ENCODE measurements at places on chromosomes 1 and 21.

DNA sequence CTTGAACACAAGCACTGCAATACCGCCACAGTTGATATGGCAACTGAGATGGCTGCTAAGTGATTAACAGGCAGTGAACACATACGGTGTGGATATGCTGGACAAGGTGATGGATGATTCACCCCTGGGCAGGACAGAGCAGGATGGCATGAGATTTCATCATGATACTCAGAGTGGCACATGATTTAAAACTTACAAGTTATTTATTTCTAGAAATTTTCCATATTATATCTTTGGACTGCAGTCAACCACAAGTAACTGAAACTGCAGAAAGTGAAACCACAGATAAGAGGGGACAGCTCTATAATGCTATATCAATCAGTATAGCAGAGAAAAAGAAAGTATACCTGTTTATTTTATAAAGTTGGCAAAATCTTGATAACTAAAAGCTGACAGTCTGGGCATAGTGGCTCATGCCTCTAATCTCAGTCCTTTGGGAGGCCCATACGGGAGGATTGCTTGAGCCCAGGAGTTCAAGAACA, 47.9 kb downstream of the PHACTR4 start:
- DNase-seq: no peak

DNA sequence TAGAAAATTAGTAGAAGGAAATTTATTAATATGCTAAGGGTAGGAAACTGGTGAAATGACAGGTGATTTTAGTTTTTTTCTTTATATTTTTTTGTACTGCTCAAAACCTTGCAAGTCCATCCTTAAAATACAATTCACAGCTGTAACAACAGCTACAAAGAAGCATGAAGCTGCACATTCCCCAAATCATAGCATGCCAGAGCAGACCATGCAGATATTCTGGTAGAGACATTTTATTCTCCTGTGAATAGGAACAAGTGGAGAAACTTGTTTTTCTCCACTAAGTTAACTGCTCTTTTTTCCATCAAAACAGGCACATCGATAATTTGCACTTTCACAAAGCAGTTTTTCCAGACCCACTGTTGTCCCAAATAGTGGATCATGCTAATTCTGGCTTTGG, 1125.7 kb downstream of the BRINP3 start:
- DNase-seq: peak; percentile 12

DNA sequence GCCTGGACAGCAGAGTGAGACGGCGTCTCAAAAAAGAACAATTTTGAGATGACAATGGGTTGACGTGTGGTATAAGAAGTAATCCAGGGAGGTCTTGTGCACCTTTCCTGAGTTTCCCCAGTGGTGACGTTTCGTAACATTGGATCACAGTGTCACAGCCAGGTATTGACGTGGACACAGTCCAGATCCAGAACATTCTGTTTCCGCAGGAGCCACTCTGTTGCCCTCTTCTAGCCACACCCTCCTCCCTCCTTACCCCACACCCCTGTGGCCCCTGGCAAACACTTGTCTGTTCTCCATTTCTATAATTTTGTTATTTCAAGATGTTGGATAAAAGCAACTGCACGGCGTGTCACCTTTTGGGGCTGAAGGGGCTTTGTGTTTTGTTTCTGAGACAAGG, 6.5 kb upstream of the TRAPPC10 start:
- DNase-seq: no peak

- peak; percentile 52 for DNase-seq
These were observed 2.6 kb downstream of the HDGF start for GRCh38 chr1:156748670-156749418.

DNA sequence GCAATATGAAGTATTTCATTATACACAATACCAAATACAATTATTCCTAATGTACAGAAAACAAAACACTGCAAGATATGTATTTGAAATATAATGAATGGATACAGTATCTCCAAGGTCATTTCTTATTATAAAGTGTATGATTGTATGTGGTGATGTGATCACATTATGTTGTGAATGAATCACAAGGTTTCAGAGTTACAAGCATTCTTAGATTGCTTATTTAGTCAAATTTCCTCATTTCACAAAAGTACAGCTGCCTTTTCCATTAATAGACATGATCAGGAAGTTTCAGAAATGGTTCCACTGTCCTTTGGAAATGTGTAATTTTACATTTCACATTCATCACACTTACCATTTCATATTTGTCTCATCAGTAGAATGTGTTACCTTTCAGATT, 28.3 kb upstream of the NEK7 start:
- DNase-seq: no peak

DNA sequence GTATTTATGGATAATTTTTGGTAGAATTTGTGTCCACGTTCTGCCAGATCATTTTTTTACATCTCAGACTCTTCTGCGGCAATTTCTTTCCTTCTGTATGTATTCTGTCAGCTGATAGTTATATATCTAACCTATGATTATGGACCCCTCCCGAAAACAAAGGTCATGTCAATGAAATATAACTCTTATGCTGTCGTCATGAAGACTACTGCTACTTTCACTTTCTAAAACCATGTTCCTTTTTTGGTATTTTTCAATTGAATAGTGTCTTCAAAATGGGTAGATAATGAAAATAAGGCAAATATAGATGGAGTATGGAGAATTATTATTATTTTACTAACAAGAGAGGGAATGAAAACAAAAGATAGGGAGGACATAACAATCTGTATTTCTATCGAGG, 3.2 kb downstream of the ANGPTL1 start:
- DNase-seq: peak; percentile 67

DNA sequence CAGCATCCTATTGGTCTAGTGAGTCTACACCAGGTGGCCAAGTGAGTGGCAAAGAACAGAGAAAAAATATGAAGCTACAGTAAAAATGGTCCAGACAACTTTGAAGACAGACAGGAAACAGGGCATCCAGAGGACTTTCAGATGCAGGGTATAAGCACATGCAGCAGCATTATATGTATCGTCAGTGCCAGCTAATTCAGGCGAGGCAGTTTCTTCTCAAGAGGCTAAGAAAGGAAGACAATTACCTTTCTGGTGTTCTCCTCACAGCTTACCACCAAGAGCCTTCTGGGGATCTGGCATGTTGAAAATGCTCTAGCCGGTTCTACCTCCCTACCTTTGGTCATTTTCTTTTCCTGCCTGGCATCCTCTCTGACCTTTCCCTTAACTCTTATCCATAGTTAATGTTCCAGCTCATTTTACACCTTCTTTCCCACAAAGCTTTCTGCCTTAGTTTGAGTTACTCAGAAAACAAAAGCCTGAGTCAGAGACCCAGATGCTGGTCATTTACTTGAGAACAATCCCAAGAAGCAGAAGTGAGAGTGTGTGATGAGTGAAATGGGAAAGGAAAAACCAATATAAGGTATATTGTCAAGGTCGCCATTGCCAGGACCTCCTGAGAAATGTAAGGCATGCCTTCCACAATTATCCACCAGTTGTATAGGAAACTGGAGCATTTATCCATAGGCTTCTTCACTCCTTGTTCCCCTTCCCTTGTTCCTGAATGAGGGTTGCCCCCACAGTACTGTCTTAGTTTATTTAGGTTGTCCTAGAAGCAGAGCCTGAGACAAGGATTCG, 444.1 kb downstream of the PLPP3 start:
- DNase-seq: no peak

- no peak for DNase-seq
These were observed 40.3 kb upstream of the RUNX3 start for GRCh38 chr1:24970399-24970753.

DNA sequence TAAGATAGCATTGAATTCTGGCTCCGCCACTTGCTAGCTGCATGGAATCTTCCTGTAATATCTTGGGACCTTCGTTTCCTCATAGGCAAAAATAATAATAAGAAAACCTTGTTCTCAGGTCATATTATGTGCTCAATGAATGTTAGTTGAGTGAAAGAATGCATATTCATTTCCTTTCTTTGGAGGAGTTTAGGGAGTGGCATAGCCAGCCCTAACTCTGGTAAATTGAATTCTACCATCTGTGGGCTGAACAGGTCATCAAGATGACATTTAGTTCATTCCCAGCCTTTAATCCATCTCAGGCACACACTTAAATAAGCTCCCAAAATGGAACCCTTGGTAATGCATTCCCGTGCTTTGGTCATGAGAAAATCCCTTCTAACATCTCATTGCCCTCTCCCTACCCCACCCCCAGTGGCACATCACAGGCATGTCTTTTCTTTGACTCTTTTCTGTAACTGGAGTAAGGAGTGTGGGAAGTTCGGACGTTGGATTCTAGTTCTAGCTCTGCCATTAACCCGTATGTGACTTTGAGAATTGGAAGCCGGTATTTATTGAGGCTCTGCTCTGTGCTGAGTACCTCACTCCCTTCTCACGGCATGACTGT, 13.2 kb upstream of the MYOG start:
- DNase-seq: no peak

- no peak for DNase-seq
These were observed 49.0 kb downstream of the CCN1 start for GRCh38 chr1:85629532-85629920.

- DNase-seq: no peak
These were observed 55.8 kb upstream of the CLDN14 start for GRCh38 chr21:36535618-36536241.

- no peak for DNase-seq
These were observed 299.6 kb upstream of the NCAM2 start for GRCh38 chr21:20698585-20698984.

DNA sequence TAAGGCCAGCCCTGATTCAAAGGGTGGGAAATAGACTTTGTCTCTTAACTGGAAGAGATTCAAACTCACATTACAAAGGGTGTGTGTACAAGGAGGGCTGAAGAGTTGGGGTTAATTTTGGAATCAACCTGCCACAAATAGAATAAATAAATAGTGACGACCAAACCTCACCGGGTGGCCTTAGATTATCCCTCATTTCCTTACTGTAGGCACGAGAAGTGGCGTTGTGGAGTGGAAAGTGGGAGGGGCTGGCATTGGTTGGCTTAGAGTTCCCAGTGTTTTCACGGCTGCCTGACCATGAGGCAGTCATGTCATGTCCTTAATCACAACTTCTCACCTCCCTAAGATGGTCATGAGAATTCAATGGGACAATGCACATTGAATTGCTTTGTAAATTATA, 21.3 kb upstream of the RUNX1 start:
- DNase-seq: no peak

DNA sequence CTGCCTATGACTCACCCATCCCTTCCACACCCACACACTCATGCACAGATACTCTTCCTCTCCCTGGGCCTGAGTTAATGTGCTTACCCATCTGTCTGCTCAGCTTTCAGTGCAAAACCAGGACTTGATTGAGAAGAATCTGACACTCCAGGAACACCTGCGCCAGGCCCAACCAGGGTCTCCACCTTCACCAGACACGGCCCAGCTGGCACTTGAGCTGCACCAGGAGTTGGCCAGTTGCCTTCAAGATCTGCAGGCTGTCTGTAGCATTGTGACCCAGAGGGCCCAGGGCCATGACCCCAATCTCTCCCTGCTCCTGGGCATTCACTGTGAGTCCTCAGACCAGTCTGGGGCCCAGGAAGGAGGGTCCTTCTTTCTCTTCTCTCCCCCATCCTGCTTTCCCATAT, 3.5 kb upstream of the SH3BGRL3 start:
- DNase-seq: no peak

- DNase-seq: no peak
These were observed 3.2 kb downstream of the MECR start for GRCh38 chr1:29227511-29227910.

DNA sequence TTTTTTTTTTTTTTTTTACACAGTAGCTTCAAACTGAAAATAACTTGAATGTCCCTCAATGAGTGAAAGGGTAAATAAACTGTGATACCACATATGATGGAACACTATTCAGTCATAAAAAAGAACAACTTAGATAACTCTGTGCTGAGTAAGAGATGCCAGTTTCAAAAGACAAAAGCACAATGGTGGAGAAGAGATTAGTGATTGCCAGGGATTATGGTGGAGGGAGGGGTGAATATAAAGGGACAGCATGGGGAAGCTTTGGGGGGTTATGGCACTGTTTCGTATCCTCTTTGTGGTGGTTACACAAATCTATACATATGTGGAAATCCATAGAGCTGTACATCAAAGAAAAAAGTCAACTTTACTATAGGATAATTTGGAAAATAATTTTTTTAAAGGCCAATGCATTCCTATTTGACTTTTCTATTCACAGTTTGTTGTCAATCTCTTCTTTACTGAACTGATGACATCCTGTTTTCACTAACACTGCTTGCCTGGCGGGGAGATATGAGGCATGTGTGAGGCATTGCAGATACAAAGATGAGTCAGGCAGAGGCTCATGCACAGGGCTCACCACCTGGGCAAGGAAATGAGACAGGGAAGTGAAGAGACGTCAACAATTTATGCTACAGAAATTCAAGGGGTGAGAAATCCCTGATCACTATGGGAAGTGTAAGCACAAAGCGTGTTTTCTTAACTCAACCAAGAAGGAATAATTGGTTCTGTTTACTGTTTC, 302.7 kb downstream of the DUSP10 start:
- DNase-seq: no peak

DNA sequence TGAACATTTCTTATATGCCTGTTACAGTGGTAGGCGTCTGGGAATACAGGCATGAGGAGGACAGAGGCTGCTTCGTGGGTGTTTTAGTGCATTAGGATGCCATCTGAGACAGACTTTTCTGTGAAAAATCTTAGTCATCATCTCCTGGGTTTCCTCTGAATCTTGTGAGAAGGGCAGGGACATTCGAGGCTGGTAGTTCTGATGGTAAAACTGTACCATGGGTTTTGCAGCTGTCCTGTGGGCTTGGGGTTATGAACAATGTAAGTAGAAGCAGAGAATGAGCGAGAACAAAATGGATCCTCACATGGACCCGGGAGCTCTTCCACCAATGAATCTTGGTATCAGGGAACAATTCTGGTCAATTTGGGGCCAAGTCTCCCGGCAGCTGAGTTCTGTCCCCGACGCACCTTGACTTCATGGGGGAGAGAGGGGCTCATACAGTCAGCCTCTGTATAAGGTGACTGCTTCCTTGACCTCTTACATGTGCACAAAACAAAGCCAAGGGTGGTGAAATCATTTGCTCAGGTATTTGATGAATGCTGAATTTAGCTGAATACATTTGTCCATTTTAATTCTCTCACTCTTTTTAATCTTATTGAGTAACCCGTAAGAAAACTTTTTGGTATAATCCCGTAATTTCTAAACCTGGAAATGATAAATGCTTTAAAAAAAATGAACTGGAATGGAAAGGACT, 63.6 kb upstream of the ERRFI1 start:
- DNase-seq: no peak

DNA sequence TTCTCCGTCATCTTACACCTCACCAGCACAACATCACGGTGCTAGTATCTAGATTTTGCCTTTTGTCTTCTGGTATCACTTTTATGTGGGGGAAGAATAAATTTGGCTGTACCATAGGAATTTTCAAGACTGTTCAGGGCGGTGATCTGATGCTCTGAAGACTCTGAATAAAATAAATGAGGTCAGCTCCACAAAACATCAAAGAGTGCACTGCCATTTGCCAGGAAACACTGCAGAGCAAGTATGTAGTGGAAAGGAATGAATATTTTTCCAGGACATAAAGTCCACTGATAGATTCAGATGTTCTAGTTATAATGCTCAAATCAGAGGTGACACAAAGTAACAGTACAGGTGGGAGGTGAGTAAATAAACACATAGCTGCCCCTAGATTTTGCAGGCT, 56.3 kb downstream of the ZP4 start:
- peak; percentile 29 for DNase-seq

GRCh38 chr1:161044908-161045735, 655 bp downstream of the USF1 start:
- peak; percentile 66 for DNase-seq
